ENCODE measurements at places on chromosomes 5 and 9. TPM values are rescaled to one million over a fixed set of nuclear protein-coding genes. Genes with fewer than 3 reads are reported as not detected.

DNA sequence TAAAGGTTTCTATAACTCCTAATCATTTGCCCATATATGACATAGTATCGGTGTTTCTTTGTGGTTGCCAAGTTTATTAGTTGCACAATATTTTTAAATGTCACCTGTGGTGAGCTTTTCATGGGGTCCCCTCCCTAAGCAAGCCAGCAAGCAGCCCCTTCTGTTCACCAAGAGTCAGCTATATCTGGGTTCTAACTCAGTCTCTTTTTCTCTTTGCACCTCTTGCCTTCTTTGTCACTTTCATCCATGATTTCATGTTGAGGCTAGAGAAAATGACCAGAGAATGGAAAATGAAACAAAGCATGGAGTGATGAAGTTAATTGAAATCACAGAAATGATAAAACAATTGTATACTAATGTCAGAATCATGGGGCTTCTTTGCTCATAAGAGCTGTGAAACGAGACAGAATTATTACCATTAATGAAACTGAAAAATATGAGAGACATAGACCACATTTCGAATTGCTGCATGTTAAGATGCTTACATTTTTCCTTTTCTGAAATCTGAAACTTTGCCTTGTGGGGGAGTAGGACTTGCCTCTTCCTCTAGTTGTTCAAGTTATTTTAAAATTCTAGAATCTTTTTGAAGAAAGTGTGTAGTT, 75.7 kb downstream of the CAMK4 start:
- DNase-seq: no peak

- peak; percentile 86 for DNase-seq
These were observed 1306.5 kb upstream of the CDH9 start for GRCh38 chr5:28344836-28345433.

GRCh38 chr5:95392593-95393182, 1.5 kb downstream of the FAM81B start:
- DNase-seq: peak; percentile 51

GRCh38 chr5:158845941-158846340, 253.8 kb downstream of the EBF1 start:
- no peak for DNase-seq

DNA sequence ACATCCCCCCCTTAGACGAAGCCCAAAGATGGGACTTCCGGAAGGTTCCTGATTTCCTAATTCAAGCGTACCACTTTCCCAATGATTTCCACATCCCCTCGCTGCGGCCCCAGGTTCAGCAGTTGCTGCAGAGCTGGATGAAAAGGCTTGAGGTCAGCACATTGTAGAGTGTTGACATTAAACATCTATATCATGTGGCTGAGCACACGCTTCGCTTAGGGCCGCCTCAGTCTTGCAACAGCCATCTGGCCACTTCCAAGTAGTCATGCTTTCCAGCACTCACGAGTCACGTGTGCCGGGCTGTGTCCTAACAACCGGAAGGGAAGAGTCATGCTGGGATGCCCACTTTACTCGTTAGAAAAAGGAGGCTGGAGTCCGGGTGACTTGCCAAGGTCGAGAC, 340.6 kb upstream of the IRX4 start:
- DNase-seq: no peak

DNA sequence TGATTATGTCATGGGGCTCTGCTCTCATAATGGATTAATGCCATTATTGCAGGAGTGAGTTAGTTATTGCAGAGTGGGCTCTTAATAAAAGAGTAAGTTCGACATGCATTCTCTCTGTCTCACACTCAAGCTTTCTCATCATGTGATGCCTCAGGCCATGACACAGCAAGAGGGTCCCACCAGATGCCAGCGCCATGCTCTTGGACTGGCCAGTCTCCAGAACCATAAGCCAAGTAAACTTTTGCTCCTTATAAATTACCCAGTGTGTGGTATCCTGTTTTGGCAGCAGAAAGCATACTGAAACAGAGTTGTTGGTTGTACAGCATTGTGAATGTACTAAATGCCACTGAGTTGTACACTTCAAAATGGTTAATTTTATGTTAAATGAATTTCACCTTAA, 138.1 kb downstream of the MYO10 start:
- no peak for DNase-seq

DNA sequence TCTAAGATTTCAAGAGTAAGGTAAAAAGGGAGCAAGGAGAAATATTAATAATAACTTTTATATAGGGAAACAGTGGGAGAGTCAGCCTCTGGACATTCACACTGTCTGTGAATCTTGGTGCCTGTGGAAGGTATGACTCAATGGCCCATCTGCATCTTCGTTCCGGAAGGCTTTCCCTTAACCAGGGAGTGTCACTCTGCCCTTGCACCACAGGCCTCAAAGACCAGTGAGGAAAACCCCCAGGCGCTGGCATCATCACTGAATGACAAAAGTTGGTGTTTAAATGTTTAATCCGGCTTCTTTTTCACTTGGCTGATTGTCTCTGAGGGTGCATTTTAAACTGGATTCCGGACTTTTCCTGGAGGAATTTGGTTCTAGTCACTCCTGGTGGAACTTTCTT, 522.4 kb upstream of the TLE4 start:
- no peak for DNase-seq

DNA sequence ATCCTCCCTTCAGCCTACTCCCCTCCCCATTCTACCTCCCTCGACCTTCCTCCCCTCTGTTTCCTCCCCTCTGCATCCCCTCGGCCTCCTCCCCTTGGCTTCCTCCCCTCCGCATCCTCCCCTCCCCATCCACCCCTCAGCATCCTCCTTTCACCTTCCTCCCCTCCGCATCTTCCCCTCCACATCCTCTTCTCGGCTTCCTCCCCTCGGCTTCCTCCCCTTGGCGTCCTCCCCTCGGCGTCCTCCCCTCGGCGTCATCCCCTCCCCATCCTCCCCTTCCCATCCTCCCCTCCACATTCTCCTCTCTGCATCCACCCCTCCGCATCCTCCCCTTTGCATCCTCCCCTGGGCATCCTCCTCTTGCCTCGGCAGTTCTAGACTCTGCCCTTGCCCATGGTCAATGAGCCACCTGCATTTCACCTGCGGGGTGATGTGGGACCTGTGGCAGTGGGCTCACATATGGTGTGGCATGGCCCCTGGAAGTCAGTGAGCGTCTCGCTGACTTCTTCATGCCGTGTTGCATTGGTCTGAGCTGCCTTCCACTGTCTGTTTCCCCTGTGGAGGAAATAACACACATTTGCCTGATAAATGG, 113.0 kb downstream of the WNK2 start:
- no peak for DNase-seq

DNA sequence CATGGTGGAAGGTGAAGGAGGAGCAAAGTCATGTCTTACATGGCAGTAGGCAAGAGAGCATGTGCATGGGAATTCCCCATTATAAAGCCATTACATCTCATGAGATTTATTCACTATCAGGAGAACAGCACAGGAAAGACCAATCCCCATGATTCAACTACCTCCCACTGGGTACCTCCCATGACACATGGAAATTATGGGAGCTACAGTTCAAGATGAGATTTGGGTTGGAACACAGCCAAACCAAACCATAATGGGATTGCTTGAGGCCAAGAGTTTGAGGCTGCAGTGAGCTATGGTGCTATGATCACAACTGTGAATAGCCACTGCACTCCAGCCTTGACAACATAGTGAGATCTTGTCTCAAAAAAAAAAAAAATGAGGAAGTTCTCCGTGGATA, 581.8 kb downstream of the TAF11L14 start:
- DNase-seq: no peak

DNA sequence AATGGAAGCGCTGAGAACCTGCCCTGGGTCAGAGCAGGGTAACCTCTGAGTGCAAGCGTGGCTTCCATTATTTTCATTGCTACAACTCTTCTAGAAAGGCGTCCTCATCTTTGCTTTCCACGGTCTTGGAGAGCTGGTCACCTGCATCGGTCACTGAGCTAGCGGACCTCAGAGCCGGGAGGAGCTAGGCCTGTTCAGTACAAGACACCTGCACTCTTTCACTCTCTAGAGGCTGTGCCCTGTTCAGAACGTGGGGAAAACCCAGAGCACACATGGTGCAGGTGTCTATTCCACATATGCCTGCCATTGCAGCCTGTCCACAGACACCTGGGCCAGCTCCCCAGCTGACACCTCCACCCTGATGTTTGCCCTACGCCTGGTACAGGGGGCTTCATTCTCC, 147.8 kb upstream of the IRX2 start:
- no peak for DNase-seq

- DNase-seq: no peak
These were observed 4.0 kb downstream of the LMBRD2 start for GRCh38 chr5:36147681-36148080.

GRCh38 chr5:97072696-97073095, 69.7 kb downstream of the LIX1 start:
- no peak for DNase-seq

- no peak for DNase-seq
These were observed 62.5 kb upstream of the GHR start for GRCh38 chr5:42360616-42361314.

- no peak for DNase-seq
These were observed 237.6 kb downstream of the TLE4 start for GRCh38 chr9:79809316-79809876.

- DNase-seq: no peak
These were observed 60.5 kb upstream of the GAS1 start for GRCh38 chr9:87007711-87008366.

DNA sequence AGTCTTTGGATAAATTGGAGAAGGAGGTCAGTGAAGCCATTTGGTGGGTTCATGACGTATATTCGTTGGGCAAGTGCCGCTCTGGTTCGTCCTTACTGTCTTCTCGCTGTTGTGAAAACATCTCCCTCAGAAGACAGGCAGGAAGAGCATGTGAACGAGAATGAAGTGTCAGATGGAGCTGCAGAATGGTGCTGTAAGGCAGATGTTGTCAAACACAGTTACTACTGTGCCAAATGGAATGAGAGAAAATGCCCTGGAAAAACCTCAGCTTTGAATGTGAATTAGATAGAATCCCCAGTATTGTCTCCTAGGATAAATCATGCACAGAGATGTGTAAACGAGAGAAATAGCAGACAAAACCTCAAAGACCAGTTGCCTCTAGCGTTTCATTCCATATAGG, 121.5 kb downstream of the CAMK4 start:
- DNase-seq: no peak

DNA sequence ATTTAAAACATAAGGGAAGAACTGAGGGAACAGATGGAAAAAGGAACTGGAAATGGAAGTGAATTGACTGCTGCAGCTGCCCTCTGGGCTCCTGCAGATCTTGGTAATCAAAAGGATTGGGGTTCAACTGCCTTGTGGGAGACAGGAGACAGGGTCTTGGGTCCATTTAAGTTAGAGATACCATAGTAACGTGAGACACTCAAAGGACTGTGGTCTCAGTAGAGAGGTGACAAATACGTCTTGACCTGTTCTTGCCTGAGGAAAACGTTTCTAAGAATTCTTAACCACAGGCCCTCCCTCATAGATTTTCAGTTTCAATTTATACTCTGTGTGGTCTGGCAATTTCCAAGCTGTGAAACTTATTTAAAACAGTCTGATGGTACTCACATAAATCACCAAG, 100.8 kb upstream of the DHFR start:
- no peak for DNase-seq

DNA sequence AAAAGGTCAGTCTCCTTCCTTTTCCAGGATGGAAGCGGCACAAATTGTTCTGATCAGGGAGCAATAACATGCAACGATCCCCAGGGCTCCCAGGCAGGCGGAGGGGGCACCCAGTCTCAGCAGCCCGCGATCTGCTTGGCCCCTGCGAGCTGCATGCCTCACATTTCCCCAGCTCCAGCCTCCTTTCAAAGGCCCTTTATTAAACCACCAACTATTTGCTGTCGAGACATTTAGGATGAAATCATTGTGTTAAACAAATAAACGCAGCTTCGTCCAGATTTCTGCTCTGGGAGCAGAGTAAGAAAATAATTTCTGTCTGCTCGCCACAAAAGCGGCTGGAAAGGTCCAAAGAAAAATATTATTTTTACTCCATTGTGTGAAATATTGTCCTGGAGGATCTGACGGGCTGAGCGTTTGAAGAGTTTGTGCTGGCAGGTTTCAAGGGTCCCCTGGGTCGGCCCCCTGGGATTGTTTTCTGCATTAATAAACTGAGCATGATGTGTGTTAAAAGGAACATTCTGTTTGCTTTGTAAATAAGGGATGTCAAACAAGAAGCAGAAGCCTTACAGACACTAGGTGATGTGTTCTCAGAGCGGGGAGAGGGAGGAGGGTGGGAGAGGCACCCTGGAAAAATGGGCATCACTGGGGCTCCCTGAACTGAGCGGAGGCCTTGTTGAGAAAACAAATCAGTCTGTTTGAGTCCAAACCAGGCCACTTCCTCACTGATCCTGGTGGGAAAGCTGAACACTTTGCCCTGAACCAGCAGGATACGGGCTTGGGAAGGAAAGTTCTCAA, 110.1 kb downstream of the FOXD1 start:
- DNase-seq: no peak

GRCh38 chr9:112705768-112706427, 12.0 kb downstream of the INIP start:
- peak; percentile 63 for DNase-seq

DNA sequence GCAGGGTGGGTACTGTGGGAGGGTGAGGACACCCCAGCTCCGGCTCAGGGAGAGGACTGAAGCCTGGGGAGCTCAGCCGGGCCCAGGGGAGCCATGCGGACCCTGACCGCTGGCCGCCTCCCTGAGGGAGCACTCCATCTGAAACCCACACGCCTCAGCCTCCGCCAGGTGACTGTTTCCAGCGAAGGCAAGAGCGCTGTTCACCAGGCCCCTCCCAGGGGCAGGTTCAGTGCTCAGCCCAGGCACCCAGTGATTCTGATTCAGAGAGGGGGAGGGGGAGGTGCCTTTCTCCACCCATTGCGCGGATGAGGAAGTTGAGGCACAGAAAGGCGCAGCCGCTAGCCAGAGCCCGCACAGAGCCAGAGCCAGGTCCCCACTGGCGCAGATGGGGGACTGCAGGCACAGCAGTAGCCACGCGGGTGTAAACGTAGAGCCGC, 27.0 kb downstream of the ADGRD2 start:
- no peak for DNase-seq

GRCh38 chr5:6590581-6590980, 42.3 kb downstream of the NSUN2 start:
- no peak for DNase-seq

DNA sequence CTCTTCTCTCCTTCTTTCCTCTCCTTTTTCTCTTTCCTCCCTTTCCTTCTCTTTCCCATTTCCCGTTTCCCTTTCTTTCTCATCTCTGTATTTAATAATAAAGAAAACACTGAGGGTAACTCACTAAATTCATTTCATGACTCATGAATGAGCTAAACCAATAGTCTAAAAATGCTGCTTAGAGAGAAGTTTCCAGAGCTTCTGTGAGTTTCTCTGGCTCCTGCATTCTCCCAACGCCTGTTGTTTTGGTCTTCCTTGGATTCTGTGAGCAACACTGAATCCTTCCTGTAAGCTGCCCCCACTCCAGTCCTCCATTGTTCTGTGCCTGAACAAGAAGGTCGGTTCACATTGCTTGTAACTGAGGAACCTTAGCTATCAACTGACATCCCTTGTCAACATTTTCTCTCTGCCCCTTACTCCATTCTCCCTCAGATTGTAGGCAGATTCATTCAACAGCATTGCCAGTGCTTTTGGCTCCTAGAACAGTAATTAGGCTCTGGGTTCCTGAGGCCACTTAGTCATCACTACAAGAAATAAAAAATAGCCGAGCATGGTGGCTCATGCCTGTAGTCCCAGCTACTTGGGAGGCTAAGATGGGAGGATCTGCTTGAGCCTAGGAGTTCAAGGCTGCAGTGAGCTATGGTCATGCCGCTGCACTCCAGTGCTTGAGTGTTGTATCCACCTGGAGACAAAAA, 237.7 kb upstream of the KLF4 start:
- no peak for DNase-seq

GRCh38 chr5:176542135-176542595, 5.0 kb upstream of the RNF44 start:
- DNase-seq: no peak

The SLC6A3 gene
- total RNA-seq: not detected

The NUTM2G gene
- total RNA-seq: not detected

The HSD17B3 gene
- total RNA-seq: not detected

The OMD gene
- not detected for total RNA-seq

The TLX3 gene
- not detected for total RNA-seq

The PRLR gene
- total RNA-seq: 8.2 TPM

Data from HT-29 (cell line).